HepG2 (cell line): ENCODE measurements at places on chromosomes 11 and 22.

- no peak for DNase-seq
Observed at GRCh38 chr11:120031612-120032600, 106.0 kb downstream of the TRIM29 start.

- DNase-seq: no peak
Observed at GRCh38 chr11:24543771-24544170, 46.9 kb downstream of the LUZP2 start.

GRCh38 chr11:5639953-5640352 is 15.2 kb downstream of the TRIM34 start:
- no peak for DNase-seq

DNA sequence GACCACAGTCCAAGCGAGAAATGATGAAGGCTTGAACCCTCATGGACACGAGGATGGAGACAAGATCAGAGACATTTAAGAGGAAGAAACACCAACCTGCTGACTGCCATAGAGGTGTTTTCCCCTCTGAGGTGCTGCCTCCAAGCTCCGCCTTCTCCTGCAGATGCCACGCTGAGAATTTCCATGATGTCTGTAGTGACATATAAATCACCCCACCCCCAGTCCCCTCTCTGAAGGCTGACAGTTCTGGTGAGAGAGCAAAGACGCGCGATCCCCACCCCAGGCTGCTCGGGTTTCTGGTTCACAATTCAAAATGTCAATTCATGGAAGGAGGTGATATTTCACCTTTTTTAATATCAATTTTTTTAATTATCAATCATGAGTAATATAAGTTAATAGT is 28.2 kb downstream of the LRRC32 start:
- no peak for DNase-seq

DNA sequence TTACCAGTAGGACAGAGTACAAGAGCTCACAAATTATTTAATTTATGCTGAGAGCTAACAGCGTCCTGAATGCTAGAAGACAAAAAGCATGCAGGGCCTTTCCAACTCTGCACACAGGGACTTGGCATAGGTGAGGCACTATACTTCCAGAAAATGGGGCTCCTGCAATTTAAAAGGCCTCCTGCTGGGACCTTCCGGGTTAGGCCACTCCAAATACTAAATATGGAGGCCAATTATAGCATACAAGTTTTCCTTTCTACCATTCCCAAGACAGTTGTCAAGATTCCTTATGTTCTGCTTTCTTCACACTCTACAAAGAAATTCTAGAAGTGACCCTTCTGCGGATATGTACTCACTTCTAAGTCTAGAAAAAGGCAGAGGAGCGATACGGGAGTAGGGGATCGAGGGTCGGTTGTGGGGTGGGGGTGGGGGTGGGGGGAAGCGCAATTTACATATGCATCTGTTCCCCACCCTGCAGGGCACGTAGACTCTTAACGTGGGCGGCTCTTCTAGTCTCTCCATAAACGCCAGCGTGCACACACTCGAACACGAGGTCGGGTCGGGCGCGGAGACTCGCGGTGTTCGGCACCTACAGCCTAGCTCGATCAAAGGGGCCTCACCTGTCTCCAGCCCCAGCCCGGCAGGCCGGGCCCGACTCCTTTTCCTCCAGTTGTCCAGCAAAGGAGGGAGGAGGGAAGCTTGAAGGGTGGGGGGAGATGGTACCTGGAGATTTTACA is 728 bp downstream of the DCUN1D5 start:
- DNase-seq: peak; percentile 32

DNA sequence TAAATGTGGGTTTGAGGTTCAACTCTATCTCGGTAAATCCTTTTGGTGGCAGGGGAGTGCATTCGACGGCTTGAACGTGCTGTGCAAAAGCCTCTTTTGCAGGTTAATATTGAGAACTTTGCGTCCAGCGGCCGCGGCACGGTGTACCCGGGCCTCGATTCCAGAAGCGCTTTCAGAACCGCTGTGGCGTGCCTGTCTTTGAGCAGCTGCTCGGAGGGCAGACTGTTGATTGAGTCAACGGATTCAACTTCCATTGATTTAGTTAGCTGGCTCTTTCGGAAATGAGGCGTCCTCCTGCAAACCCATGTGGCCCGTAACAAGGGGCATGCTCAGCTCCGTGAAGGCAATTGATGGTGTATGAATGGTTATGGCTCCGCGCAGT is 1247.8 kb downstream of the BRD1 start:
- DNase-seq: no peak

DNA sequence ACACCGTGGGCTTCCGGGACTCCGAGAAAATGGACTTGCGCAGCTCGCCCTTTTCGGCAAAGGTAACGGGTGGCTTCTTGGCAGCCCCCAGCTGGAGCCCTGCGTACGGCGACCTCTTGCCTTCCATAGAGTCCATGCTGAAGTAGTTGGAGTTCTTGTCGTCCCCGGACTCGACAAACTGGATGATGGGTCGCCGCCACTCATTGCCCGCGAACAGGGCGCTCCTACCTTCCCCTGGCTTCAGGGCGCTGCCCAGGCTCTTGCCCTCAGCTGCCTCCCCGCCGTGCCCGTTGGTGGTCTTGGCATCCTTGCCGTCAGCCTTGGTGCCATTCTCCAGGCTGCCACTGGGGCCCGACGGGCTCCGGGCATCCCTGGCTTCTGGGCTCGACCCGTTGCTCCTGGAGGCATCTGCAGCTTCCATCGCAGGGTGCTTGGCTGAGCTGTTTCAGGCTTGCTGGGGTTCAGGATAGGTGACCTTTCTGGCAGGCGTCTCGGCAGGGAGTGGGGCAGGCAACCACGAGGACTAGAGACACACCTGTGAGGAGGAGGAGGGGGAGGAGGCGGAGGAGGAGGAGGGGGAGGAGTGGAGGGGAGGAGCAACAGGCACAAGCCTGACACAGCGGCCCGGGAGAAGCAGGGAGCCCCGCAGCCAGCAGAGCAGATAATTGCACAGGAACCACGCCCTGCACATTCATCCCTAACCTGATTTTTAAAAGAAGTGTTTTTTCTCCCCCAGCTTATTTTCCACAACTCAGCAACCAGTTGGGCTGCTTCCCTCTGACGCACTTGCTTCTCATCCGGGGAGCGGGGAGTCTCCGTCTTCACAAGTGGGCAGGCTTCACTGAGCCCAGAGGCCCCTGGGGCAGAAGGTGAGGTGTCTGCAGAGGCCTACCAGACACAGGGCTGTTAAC is at the start of gene TRIM29:
Gene TRIM29 (minus strand): TSS at position 503 of the 911 bp plus-strand sequence. CDS start 82 bp downstream, at position 421.
- DNase-seq: no peak

- no peak for DNase-seq
Observed at GRCh38 chr11:94330789-94331188, 26.4 kb downstream of the IZUMO1R start.

DNA sequence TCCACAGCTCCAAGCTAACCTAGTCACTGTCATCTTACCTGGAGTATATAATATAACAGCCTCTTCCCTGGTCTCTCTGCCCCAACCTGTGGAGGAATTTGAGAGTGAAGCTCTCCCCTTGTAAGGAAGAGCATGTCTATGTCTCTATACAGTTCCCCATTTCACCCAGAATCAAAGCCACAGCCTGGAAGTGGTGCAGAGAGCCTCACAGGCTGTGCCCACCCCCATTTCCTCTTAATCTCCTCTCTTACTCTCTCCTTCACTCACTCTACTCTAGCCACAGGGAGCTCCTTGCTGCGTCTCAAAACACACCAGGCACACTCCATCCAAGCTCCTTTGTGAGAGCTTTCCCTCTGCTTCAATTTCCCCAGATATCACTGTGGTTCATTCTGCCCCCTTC is 302.5 kb upstream of the ISX start:
- DNase-seq: no peak

DNA sequence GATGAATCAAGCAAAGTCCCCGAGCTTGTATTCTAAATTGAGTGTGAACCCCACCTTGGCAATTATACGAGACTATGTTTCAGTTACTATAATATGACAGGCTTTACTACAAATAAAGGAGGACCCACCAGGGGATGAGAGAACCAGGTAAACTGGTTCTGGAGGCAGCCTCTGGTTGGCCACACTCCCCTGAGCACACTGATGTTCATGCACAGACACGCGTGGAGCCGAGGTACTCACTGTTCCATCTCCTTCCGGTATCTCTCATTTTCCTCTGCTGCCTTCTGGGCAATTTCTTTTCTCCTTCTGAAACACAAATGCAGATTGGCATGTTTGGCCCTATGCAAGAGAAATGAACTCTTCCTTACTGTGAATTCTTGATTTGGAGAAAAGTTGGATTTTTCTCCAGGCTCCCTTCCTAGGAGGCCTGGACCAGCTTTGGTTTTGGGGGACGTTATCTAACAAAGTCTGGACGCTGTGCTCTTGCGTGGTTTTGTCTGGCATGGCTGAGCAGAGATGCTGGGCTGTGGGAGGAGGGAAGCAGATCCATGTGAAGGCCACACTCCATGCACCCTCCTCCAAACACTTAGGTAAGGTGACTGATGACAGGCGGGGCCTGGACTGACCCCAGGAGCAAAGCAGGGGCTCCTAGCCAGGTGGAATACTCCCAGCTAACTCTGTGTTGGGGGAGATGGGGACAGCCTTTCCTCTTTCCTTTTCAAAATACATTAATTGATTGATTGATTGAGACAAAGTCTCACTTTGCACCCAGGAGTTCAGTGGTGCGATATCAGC is 22.9 kb downstream of the USH1C start:
- no peak for DNase-seq
